LNCaP clone FGC (cell line): ENCODE measurements at places on chromosomes 7 and 10.
A peak's percentile ranks its signal among the peaks of the same experiment; 100 is the strongest.

DNA sequence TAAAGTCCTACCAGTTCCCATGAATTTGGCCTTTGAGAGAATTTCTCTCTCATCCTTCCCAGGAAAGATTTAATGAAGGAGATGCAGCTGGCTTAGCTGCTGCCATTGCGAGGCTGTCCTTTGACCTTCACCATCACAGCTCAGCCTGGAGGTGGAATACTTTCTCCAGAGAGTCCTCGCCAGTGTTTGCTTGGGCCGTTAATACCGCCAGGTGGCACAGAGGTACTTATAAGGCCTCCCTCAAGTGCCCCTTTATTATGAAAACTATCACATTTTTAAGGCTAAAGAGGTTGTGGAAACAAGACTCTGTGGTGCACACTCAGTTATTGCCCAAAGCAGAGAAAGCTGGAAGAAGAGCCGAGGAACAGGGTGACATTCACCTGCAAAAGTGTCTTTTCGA lies 330.6 kb downstream of the CCSER2 start:
- no peak for DNase-seq

GRCh38 chr10:108037061-108037460 lies 872.6 kb upstream of the SORCS1 start:
- DNase-seq: no peak

- no peak for DNase-seq
Measured at GRCh38 chr7:155813546-155814315, 1.5 kb upstream of the SHH start.

GRCh38 chr7:149020483-149020882 lies 7.8 kb downstream of the PDIA4 start:
- no peak for DNase-seq

DNA sequence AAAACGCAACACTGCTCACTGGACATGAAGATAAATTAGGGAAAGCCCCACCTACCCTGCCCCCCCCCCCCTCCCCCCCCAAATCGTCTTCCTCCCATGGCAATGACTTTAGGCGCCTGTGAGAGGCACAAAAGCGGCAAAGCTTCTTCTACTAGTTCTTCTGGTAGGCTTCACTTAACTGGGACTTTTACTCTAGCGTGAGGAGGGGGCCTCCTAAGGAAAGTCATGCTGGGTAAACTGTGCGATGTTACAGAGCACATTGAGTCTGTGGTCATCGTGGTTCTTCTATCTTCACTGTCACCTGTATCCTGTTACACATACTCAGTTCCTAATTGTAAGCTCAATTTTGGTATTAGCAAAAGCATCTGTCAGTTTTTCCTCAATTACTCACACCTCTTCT lies 25.1 kb downstream of the HSPB1 start:
- DNase-seq: no peak

DNA sequence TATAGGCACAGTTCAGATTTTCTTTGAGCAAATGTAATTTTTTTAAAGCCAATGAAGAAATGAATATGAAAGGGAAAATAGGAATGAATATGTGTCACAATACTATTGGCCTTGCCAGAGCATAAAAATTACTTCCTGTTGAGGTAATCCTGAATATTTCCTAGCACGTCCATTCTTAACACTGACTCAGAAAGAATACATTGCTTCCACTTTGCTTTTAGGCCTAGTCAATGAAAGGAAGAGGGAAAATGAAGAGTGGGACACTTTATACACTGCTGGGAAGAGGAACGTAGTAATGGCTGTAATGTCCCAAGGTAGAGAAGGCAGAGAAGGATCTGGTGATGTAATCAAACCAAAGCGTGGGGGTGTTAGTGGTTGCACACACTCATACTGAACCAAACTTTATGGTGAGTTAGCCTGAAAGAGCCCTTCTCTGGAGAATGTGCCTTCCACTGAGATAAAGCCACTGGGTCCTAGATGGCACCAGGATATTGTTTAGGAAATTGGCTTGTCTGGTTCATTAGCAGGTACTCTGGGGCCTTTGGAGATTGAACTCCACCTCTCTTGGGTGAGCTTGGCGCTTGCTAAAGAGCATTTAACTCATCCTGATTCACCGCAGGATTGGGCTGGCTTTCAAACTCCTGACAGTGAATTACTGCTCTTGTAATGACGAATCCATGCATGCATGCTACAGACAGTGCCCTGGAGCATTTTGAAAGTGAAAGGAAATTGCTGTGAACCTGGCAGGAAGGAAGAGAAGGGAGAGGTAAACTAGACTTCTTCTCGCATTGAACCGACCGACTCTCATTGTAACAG lies 254.9 kb downstream of the KIAA1217 start:
- no peak for DNase-seq

- no peak for DNase-seq
Measured at GRCh38 chr7:11538751-11539299, 293.2 kb downstream of the THSD7A start.

DNA sequence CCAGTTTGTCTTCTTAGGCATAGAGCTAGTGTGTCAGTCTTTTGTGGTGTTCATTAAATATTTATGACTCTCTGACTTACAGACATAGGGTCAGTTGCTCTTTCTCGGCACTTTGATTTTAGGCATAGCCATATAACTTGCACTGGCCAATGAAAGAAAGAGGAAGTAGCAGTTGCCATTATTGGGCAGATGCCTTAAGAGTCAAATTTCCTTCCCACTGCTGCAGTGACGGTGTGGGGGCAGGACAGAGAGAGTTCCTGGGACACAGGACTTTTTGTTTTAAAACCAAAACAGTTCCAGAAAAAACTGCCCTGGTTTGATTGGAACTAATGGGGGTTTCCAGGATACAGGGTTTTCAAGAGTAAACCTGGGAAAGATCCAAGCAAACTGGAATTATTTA lies 60.2 kb upstream of the PHF14 start:
- DNase-seq: no peak

GRCh38 chr10:11927746-11928145 lies 104.6 kb downstream of the PROSER2 start:
- DNase-seq: no peak

DNA sequence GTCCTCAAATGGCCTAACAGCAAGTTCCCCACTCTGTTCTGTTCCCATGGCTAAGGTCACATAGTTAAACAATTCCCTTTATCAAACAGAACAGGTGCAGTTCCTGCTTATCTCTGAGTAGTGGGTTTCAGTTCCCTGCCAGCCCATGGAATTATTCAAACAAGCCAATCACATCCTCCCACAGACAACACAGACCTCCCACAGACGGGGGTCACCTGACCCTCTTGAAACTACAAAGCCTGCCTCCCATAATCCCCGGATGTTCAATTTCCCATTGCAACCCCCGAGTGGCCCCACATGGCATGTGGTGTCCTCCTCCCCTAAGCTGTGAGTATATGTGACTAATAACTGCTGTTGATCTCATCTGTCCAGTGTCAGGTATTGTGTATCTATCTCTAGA lies 64.1 kb downstream of the TMEM168 start:
- DNase-seq: no peak

DNA sequence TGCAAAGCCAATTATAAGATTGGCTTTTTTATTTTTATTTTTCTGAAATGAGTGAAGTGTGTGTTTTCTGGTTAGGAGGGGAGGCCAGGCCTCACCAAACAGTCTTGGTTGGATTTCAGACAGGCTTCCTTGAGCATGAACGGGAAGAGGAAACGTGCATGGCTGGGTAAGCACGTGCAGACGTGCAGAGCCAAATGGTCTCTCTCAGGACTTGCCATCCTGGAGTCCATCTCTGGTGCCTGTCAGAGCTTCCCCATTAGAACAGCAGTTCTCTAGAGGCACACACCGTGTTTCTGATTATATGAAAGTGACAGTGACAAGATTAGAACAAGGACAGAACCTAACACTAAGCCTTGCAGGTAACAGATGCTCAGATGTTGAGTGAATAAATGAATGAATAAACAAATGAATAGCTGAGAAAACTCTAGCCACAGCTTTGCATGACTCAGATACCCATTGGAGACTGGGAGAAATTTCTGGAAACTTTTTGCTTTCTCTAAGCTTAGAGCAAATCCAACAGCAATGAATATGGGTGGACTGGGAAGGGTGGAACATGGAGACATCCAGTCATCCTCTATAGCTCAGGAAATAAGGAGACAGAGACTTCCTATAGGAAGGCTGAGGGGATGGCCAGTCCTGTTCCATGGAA lies 11.8 kb upstream of the CALD1 start:
- DNase-seq: no peak

GRCh38 chr7:55898287-55898686 lies 11.0 kb downstream of the ZNF713 start:
- no peak for DNase-seq

- DNase-seq: no peak
Measured at GRCh38 chr7:151854720-151855071, 22.2 kb downstream of the PRKAG2 start.

GRCh38 chr10:53314876-53315275 lies 542.3 kb upstream of the MBL2 start:
- peak; percentile 59 for DNase-seq

DNA sequence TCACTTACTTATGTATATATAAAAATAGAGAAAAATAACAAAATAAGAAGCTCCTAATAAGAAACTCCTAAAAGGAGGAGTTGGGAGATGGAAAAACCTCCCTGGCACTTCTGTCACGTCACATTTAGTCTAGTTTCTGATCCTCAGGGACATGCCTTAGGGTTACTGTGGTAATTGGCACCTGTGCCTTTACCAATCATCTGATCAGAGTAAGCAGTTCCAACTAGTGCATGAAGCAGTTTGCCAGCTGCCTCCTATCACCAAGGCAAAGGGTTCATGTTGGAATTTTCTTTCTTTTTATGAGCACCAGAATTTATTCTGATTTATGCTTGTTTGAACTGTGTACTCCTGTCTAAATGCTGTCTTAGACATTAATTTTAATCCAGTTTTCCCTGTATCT lies 49.9 kb downstream of the ARL4A start:
- no peak for DNase-seq

- no peak for DNase-seq
Measured at GRCh38 chr7:9842301-9842700, 1131.4 kb upstream of the PHF14 start.

DNA sequence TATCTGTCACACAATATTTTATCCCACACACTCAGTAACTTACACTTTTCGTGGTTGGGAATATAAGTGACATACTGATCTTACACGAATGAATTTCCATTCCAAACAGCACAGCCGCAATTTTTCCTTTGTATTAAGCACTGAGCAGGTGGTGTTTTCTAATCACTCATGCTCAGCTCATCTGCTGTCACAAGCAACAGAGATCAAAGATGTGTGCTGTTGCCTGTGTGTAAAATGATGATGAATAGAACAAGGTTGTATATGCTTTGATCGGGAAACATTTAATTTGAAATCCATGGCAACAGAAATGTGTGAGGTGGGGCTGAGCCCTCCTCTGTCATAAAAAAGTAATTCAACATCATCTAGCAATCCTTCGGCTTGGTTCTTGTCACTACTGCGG lies 927.7 kb upstream of the MBL2 start:
- no peak for DNase-seq

DNA sequence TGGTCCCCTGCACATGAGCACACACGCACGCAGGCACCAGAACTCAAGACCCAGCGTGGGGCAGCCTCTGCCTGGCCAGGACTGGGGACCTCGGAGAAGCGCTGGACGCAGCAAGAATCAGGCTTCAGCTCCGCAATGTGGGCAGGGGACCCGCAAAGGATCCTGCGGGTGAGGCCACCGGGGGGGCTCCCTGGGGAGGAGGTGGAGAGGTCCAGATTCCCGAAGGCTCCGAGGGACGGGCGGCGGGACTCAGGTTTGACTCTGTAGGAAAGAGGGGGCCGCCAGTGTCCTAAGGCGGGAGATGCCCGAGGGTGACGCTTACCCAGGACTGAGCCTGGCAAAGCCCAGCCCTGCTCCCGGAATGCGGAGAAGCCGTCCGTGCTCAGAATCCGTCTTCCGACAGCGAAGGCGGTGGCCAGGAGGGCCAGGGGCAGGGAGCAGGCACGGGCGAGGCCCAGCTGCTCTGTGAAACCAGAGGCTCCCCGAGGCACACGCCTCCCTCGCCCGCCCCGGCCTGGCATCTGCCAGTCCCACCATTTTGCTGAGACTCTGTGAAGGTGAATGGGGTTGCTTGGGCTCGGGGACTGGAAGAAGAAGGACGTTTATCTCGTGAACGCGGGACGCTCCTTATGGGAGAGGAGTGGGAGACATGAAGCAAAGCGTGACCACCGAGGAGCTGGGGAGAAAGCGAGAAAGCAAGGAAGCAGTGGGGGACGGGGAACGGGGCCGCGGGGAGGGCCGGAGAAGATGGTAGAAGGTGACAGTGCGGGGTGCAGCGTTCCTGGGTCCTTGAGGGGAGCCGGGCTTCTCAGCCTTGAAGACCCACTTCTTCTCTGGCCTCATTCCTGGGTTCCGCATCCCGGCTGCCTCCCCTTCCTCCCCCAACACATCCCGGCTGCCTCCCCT lies 489.2 kb downstream of the PTPRN2 start:
- no peak for DNase-seq

DNA sequence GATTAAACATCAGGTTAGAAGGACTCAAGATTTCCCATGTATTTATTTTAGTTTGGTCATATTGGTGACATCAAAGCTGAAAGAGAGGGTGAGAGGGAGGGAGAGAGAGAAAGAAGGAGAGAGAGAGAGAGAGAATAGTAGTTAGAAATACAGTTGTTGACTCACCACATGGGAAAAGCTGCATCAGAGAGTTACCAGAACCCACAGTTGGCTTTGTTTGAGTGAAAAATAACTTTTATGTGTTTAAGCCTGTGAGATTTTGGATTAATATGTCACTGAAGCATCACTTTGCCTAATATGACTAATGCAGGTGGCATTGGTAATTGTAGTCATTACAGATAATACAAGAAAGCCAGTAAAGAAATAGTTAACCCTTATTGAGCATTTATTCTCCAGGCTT lies 303.9 kb downstream of the REEP3 start:
- no peak for DNase-seq

DNA sequence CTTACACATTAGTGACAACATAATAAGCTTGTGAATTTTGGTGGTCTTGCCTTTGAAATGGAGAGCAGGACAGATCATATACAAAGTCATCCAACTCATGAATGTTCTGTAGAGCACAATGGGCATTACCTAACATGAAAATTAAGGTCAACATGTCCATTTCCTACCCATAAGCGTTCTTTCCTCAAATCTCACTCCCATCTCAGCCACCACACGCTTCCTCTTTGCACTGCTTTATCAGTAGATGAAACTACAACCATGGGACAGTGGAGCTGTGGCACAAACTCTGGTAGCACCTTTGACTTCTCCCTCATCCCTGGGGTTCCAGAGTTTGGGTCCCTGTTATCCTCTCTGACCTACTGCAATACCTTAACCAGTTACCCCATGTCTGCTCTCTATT lies 2.2 kb downstream of the PON2 start:
- no peak for DNase-seq

GRCh38 chr7:34123316-34123715 lies 218.0 kb downstream of the BMPER start:
- no peak for DNase-seq

GRCh38 chr7:13743226-13743625 lies 246.2 kb downstream of the ETV1 start:
- DNase-seq: peak; percentile 22

GRCh38 chr7:36657036-36657660 lies 67.1 kb downstream of the AOAH start:
- DNase-seq: no peak
